A549 treated with DMSO at 1 μM for 4 hours (cell line): ENCODE measurements at places on chromosomes 3 and 15. TPM values are rescaled to one million over a fixed set of nuclear protein-coding genes. Genes with fewer than 3 reads are reported as not detected.

FAM43A gene
- total RNA-seq: 2.8 to 4.6 TPM (median 4.0 TPM) in 5 replicates

CPNE4 gene
- 1.8 to 5.8 TPM (median 5.0 TPM) in 5 replicates for total RNA-seq

ZNF774 gene
- 0.83 to 1.4 TPM (median 1.0 TPM) in 5 replicates for total RNA-seq

A4GNT gene
- not detected in 5 replicates for total RNA-seq

ZNF639 gene
- total RNA-seq: 19.3 to 27.2 TPM (median 23.8 TPM) in 5 replicates

CFAP100 gene
- total RNA-seq: not detected in 5 replicates

KNL1 gene
- total RNA-seq: 6.4 to 9.4 TPM (median 8.4 TPM) in 5 replicates

TERC gene
- 0.93 TPM in 1 of 5 replicates, not detected in the others for total RNA-seq

PRSS50 gene
- not detected in 5 replicates for total RNA-seq

GABRR3 gene
- not detected in 5 replicates for total RNA-seq

CHRNA7 gene
- 3.3 to 4.7 TPM (median 4.2 TPM) in 5 replicates for total RNA-seq

DNAH12 gene
- 0.07 to 0.12 TPM (median 0.09 TPM) in 4 of 5 replicates, not detected in the other for total RNA-seq

SLC25A36 gene
- total RNA-seq: 17.0 to 24.2 TPM (median 21.0 TPM) in 5 replicates

FBXO40 gene
- total RNA-seq: not detected in 5 replicates

NR2E3 gene
- 0.13 to 0.36 TPM (median 0.18 TPM) in 5 replicates for total RNA-seq
